ENCODE measurements at places on chromosomes 7 and 10.

DNA sequence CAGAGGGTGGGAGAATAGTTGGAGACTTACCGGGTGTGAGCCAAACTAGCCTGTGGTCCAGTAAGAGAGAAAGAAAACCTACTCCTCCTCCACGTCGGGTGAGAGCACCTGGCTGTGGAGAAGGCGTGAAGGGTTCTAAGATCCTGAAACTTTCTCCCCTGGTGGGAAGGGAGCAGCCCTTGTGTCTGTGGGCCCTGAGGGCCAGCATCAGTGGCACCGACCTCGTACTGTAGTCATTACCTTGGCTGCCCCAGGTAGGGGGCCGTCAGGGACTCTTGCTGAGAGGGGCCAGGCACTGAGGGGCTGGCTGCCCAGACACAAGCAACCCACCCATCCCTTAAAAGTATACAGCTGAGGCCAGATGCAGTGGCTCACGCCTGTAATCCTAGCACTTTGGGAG, 69.5 kb upstream of the LOXL4 start:
- no peak for DNase-seq

DNA sequence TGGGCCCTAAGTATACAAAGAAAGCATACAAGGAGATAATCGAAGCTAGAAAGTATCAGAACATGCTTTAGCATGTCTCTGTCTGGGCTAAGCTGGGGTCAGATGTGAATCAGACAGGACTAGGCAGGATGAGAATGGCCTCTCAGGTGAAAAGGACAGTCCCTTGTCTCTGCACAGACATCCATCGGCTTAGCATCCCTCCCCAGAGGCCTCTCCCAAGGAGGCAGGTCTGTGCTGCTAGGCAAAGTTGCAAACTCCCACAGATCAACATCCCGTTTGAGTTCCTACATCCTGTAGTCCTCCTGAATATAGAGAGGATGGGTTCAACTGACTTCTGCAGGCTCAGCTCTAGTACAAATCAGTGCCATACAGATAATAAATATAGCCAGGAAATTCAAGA, 24.5 kb downstream of the CHST15 start:
- DNase-seq, result no peak

DNA sequence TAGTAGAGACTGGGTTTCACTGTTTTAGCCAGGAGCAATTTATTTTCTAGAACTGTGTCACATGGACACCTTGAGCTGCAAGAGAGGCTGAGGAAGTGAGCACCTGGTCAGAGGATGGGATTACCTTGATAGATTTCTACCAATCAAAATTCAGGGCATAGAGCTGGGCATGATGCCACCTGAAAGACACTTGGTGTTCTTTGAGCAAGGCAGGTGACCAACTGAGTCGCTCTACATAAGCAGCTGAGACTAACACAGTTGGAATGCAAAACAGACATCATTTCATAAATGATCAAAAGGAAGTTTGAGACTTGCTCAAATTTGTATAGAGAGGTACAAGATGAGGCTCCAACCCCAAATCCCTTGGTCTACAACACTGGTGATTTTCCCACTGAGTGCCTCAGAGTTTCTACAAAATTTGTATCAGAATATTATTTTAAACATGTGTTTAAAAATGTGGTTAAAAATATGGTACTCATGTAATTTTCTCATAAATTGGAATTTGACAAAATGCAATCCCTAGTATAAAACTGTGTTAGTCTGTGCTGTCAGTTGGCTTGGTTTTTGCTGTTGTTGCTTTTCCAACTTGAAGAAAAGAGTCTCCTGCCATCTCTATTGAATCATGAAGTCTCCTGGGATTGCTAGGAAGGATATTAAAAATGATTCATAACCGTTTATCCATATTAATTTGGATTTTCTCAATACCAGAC, 156.4 kb upstream of the MDFIC start:
- DNase-seq, result no peak

- DNase-seq, result no peak
These were observed 45.7 kb upstream of the NMT2 start for GRCh38 chr10:15214237-15214636.

DNA sequence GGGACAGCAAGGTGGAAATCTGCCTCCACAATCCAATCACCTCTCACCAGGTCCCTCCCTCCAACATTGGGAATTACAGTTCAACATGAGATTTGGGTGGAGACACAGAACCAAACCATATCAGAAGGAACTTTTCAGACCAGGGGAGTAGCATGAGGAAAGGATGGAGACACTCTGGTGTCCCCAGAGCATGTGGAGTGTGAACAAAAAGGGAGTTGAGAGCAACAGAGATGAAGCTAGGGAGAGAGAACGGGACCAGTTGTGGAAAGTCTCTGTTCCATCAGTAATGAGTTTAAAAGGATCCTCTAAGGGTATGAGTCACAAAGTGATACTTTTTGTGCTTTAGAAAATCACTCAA, 382.0 kb downstream of the SFMBT2 start:
- no peak for DNase-seq

- DNase-seq, result no peak
These were observed 35.3 kb upstream of the CACUL1 start for GRCh38 chr10:118790058-118790457.

GRCh38 chr7:131574741-131575140, 18.3 kb upstream of the PODXL start:
- DNase-seq, result no peak

GRCh38 chr10:3532644-3533043, 252.4 kb downstream of the KLF6 start:
- no peak for DNase-seq

Measured in right forelimb (tissue), 1 donor.